ENCODE measurements at places on chromosomes 12 and 14.

GRCh38 chr14:76262641-76263040 is 110.9 kb downstream of the GPATCH2L start:
- DNase-seq, result no peak

DNA sequence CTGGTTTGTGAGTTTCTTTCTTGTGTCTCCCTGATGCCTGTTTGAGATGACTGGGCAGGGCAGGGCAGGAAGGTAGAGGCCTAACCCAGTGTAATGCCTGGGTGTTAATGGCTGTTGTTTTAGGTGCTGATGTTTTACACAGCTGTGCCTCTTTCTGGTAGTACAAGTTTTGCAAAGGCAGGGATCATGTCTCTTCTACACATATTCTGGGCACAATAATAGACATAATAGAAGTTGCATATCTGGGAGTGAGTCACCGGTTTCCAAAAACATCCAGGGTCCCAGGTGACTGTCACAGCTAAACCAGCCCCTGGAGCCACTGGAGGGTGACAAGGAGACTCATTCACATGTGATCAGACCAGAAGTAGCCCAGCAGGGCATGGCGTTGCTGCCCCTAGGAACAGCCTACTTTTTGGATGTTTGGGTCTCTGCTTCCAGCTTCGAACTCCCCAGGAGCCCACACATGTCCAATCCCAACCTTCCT is 18.1 kb downstream of the TPCN1 start:
- no peak for DNase-seq

- no peak for DNase-seq
These were observed 52.3 kb upstream of the GPHB5 start for GRCh38 chr14:63371033-63371432.

- DNase-seq, result no peak
These were observed 18.7 kb downstream of the MANSC1 start for GRCh38 chr12:12331244-12331771.

DNA sequence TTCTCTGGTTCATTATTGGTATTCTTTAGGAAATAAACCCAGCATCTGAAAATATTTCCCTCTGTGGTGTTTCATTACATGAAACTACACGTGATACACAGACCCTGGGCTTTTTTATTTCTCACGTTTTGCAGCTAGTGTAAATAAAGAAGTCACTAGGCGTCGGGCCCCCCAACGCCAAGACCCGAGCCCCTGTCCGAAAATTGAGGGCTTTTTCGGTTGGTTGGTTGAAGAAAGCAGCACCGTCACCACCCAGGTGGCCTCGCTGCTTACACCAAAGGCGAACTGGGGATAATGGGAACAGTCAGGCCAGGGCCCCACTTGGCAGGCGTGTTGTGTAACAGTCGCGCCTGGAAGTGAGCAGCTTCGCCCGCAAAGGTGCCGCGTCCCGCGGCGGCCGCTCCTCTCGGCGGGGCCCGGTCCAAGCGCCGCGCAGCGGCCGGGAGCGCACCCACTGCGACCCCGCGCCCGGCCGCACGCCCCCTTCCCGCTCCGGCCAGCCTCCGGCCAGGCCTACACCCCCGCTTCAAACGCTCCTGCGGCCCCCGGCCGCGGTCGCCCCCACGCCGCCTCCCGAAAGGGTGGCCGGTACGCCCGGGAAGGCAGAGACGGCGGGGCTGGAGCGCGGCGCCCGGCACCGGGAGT is 1.2 kb downstream of the DUSP16 start:
- no peak for DNase-seq

GRCh38 chr14:105748204-105748578 is 221.8 kb downstream of the TMEM121 start:
- DNase-seq, result no peak

GRCh38 chr14:100085462-100085861 is 20.2 kb downstream of the EVL start:
- DNase-seq, result no peak

GRCh38 chr12:15230751-15231150 is 9.5 kb upstream of the RERG start:
- DNase-seq, result no peak

DNA sequence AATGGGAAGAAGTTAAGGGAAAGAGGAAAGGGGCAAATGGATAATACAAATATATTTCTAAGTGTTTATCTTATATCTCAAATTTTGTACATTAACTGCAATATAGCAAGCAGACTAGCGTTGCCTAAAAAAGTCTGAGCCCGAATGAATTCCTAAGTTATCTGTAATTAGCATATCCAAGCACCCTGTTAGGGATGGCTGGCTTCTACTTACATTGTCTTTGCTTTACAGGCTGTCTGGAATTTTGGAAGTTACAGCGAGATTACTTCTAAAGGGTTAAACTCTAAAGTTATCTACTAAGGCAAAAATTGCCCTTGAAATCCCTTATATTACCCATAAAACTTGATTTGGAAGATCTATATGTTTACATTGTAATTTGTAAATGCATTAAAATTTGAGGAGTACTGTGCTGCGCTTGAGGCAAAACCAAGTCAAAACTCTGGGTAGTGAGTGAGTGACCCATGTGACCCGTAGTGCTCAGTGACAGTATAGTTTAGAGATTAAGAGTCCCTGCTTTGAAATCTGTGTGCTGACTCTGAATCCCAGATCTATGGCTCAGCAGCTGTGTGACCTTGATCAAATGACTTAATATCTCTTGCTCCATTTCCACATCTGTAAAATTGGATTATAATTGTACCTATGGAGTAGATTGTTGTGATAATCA is 17.3 kb upstream of the LIN7A start:
- no peak for DNase-seq

DNA sequence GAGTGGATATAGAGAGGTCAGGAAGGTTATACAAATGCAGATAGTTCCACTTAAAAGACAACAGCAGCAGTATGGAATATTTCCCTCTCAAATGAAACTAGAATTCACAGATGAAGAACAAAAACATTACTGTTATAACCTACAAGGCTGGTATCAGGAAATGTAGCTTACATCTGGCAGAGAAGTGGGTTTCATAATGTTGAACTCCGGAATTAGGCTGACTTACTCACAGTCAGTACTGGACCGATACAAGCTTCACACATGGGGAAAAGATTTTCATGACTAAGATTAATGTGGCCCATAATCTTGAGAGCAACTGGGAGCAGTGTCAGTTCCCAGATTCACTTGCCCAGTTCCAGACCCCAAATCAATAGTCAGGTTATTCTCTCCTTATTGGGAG is 353.9 kb downstream of the DUSP6 start:
- DNase-seq, result no peak

DNA sequence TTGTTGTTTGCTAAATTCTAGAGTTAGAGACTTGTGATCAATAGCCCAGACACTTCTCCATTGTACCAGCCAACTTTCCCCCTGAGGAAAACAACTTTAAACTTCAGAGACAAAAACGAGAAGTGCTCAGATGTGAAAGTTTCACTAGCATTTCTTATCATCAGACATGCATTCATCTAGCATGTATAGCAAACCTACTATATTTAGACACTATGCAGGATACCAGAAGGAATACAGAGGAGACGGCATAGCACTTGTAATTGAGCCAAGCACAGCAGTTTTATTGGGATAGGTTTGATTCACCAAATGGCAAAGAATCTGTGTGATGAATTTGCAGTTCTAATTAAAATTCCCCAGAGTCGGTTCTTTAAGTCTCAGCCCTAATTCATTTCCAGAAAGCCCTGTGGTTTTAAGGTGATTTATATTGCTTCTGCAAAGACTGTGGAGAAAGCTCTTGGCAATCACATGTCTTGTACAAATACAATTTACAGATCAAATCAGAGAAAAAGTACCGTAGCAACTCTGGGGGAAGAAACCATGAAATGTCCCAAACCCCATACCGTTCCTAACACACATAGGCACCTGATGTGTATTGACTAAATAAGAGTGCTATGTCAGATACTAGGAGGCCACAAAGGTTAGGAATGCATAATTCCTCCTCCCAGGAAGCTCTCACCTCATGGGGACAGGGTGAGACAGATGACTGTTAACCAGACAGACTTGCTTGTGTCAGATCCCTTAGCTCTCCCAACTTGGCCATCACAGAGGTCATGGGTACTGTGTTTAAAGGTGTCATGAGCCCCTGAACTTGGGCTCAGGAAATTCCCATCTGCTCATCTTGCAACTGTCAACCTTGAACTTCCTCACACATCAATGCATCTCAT is 69.6 kb upstream of the KRAS start:
- no peak for DNase-seq

- no peak for DNase-seq
These were observed 71.8 kb downstream of the CCDC60 start for GRCh38 chr12:119406308-119406707.

GRCh38 chr12:14394317-14395073 is 29.0 kb downstream of the ATF7IP start:
- peak; percentile 40 for DNase-seq

DNA sequence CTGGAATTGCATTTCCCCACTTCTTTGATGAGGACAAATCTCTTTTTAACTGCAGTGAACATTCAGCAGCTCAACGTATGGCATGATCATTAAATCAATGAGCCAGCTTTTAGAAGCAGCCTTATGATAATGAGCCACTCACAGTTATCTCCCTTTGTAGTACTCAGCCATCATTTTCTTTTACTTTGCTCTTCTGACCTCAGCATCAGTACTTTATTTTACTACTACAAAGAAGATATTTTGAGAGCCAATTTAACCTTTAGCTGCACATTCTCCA is 250.0 kb upstream of the CLEC14A start:
- DNase-seq, result no peak

DNA sequence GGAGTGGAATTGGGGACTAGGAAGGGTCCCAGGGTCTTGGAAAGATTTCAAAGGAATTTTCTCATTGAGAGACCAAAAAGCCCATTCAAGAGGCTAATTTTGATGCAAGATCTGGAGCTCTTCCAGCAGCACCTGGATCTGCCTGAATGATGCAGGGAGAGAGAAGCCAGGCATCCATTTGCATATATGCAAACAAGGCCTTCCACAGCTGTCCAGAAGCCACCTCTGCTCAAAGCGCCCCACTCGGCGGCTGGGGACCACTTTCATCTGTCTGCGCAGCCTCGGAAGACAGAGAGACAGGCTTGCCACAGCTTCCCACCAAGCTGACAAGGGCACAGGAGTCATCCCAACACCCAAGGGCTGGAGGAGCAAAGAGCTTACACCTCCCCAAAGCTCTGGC is 295.6 kb downstream of the DPF3 start:
- no peak for DNase-seq

DNA sequence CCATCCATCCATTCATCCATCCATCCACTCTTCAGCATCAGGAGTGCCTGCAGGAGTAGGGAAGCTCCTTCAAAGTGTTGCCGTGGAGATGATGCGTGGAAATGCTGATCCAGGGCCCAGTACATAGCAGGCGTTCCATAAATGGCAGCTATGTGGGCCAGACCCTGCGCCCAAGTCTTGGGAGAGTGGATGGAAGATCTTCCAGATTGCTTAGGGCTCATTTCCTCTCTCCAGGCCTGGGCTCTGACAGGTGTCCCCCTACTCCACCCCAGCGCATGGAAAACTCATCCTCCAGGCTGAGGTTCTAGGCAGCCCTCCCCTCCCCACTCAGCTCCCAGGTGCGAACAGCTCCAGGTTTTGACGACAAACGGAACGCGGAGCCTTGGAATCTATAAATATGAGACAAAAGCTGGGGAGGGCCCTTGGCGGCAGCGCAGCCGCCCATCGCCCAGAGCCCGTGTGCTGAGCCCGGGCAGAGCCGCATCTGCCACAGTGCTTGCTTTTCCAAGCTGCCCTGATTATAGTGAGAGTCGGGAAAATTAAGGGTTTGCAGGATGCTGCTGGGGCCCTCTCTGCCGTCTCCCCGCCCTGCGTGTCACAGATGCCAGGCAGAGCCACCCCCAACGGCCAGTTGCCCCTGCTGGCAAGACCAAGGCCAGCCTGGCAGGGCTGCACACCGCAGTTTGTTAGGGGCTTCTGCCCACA is 1.6 kb downstream of the BEGAIN start:
- DNase-seq, result no peak

GRCh38 chr14:103699901-103700752 is 15.1 kb downstream of the XRCC3 start:
- DNase-seq, result no peak

DNA sequence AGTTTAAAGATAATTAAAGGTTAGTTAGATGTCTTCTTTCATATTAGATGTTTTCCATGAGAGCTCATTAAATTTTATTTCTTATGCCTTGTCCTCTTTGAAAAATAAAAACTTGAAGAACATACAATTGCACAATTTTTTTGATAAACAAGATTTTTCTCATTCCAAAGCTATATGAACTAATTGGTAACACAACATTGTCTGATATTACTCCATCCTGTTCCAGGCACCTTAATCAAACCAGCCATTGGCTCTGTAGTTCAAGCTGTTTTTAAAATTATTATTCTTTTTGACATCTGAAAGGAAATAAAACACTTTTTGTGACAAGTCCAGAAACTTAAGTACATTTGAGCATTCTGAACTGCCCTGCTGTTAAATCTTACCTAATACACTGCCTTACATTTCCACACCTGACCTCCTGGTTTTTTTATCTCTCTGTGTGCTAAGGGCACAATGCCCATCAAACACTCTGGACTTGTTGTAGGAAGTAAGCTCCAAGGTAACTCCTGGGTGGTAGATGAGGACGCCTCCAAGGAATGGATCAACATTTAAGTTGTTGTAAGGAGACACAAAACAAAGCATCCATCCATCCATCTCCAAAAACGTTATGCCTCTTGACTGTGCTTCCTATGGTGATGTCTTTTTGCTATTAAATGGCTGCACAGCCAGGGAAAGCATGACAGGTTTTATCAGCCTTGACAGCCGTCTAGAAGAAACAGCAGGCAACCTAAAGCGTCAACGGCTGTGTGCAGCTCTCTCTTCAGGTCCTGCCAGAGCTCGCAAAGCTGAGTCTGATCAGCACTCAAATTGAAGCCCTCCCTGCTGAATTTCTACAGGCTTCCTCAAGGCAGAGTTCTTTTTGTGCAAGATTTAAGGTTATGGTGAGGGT is 449.9 kb upstream of the FLRT2 start:
- DNase-seq, result no peak

- DNase-seq, result no peak
These were observed 88.1 kb downstream of the EFCAB11 start for GRCh38 chr14:89866458-89866857.

GRCh38 chr12:6199531-6200255 is 507 bp upstream of the CD9 start:
- no peak for DNase-seq

Data from GDM1 (cell line).